NCI-H1048 (cell line): ENCODE measurements at places on chromosomes 12 and 14.
A peak's percentile ranks its signal among the peaks of the same experiment; 100 is the strongest.

DNA sequence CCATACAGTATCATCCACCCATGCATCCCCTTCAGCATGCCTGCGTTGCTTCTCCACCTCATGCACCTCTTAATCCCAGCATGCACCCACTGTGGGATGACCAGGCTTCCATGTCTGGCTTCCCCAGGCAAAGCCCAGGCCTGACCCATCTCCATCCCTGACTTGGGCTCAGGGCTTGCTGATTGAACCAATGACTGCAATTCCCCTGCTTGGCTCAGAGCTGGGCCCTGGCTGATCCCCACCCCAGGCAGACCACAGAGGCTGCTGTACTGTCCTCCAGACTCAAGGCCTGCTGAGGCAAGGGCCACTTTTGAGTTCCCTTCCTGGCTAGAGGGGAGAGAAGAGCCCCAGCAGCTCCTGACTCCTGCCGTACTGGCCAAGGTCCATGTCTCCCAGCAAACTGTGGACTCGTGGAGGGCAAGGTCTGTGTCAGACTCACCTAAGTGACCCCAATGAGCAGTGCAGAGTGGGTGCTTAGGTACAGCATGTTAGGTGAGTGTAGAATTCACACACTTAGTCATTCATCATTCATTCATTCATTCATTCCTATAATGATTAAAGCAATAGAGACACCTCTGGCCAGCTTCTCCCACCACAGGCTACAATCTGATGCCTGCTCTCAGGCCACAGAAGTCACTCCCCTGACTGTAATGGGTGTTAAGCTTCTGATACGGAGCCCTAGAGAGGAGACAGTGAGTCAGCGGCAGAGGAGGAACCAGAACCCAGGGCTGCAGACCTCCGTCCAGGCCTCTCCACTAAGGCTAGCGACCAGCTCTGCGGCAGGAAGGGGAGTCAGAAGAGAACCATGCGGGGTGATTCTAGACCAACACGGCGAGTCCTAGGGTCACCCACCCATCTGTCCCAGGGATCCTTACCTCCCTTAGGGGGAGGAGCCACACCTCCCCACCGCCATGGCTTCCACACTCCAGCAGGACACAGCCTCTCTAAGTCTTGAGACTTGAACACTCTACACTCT is 2.9 kb downstream of the BEGAIN start:
- DNase-seq = no peak

DNA sequence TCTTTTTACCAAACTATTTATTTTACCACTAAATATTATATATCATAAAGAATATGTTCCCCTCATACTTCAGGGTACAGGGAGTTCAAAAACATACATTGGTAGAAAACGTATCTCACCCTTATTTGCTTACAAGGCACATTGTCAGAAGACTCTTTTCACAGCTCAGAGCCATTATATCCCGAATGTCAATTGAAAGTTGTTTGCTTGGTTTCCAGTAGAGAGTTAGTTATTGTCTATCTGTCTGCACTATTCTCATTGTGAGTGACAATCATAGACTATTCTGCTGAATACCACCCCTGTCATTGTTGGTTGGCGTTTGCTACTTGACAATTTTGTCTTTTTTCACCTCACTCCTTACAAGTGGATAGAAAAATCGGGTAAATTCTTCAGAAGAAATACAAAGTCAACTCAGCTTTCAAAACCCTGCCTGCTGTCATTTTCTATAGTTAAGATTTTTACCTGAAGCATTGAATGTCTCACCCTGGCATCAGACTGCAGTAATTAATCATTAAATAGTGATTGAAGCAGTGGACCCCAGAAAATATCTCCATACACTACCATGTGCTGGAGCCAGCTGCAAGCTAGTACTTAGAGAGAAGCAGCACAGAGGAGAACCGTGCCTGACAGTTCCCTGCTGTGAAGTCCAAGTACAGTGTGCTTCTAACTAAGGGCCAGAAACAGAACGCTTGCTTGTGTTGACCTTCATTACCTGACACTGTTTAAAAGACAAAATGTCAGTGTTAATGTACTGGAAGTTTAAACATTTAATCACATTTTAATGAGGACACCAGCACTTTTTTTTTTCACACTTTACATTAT is 510.6 kb downstream of the RERGL start:
- no peak for DNase-seq

DNA sequence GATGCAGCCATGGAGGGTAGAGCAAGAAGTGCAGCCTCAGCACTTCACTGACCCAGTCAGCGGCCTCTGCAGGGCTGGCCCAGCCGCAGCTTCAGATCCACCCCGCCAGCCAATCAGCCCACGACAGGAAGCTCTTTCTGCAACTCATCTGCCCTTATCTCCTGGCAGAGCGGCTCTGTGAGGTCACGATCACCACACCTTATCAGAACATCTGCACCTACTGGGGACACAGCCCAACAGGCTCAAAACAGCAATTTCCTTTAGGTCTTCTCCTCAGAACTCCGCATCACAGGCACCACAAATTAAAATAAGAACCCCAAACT is 287.3 kb downstream of the BCL11B start:
- no peak for DNase-seq

GRCh38 chr14:73710737-73711136 is 3.4 kb downstream of the PNMA1 start:
- no peak for DNase-seq

DNA sequence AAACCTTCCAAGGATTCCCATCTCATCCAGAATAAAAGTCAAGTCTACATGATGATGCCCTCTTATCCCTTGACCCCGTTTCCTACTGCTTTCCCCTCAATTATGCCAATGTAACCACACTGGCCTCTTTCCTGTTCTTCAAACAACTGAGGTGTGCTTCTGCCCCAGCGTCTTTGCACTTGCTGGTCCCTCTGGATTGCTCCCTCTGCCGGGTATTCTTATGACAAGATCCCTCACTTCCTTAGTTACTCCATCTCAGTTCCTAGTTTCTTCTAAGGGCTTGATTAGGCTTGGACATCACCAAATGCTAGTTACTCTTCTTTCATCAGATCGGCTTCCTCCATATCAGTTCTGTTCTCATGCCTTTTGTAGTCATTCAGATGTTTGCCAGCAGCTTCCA is 32.7 kb upstream of the PELI2 start:
- no peak for DNase-seq

- no peak for DNase-seq
These were observed 225.8 kb downstream of the CRADD start for GRCh38 chr12:93902736-93903562.

DNA sequence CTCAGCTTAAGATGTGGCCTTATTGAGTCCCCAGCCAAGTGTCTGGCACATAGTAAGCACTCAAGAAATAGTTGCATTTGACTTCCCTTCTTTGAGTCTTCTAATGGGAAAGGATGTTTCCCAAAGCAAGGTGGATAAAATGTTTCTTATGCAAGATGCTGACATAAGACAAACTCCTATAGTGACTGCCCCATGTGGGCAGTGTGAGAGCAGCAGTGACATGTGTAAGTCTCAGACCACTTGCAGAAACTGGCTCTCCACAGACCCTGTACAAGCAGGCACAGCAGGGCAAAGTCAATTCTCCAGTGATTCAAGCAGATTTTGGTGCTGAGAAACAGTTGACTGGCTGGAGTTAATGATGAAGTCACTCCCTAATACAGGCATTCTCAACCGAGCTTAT is 255.3 kb downstream of the ANO2 start:
- no peak for DNase-seq

- no peak for DNase-seq
These were observed 26.1 kb upstream of the PPP2R5C start for GRCh38 chr14:101735453-101735852.

GRCh38 chr12:27652174-27652763 is 44.0 kb upstream of the REP15 start:
- peak; percentile 55 for DNase-seq

DNA sequence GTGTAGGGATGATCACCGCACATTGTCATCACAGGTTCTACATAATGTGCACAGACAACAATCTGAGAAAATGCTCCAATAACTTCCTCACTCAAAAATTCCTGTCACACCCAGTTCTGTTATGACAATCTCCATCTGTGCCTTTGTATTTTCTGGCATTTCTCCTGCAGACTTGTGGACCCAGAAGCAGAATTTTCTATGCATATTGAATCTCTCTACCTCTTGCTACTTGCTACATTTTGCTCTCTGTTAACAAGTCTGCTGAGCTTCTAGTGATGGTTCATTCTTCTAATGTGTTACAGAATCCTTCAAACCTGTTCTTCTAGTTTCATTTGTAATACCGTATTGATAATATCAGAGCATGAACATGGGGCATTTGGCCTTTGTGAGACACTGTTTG is 127.8 kb upstream of the PTPRQ start:
- no peak for DNase-seq

GRCh38 chr12:120642121-120642520 is 1.7 kb downstream of the CABP1 start:
- DNase-seq = no peak

GRCh38 chr14:20732477-20732876 is 13.2 kb upstream of the EDDM3A start:
- DNase-seq = no peak

DNA sequence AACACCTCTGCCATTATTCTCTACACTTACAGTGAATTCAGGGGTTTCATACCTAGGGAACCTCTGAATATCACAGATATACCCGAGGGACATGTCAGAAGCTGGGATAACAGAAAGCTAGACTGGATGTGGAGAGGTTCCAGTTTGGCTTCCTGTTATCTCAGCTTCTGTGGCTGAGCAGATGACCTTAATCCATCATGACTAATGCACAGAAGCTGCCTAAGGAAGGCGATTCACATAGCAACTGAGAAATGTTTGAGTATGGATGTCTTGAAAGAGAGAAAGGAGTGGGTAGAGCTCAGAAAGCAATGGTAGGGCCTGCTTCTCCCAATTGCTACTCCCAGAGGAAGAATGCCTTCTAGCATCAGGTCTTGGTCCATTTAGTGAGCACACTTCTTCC is 187.6 kb downstream of the RMST start:
- DNase-seq = no peak

DNA sequence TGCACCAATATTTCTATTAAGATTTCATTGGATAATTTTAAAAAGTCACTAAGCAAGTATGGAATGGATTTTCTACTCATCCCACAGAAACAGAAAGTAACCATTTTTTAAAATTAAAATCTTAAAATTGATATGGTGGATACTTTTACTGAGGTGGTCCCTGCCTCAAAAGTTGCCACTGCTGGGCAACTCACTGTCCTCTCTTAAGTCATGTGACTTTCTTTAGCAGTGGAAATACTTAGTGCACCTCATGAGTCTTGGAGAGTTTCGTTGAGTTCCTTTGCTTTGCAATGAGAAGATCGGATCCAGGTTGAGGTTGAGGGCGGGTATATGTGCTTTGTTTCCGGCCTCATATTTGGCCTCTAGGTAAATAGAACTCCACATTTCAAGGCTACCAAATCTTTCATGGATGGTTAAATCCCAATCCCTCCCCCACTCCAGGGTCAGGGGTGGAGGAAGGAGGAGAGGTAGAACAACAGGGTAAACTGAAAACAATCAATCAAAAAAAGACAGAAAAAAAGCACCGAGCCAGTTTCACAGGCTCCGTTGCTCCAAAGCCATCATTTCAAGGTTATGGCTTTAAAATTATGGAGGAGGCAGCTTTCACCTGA is 39.5 kb upstream of the DUSP6 start:
- no peak for DNase-seq

GRCh38 chr12:128312661-128313060 is 45.7 kb downstream of the TMEM132C start:
- no peak for DNase-seq

DNA sequence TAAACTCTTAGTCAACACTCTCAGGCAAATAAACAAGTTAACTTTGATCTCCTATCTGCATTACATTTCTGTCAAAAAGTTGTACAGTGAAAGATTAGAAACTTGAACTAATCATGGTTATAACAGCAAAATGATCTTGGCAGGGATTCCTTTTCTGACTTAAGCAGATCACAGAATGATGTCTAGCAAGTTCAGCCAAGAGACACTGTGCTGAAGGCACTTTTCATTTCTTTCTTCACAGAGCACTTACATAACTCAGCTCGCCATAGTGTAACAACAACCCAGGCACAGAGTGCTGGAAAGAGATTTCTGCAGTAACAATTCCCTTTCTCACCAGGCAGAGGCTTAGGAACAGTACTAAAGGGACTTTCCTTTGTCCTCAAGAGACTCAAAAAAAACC is 19.6 kb upstream of the CSRP2 start:
- DNase-seq = no peak

GRCh38 chr14:24273422-24273998 is 2.1 kb upstream of the RABGGTA start:
- no peak for DNase-seq

- DNase-seq = no peak
These were observed 2.2 kb upstream of the NXPH4 start for GRCh38 chr12:57214398-57214781.

DNA sequence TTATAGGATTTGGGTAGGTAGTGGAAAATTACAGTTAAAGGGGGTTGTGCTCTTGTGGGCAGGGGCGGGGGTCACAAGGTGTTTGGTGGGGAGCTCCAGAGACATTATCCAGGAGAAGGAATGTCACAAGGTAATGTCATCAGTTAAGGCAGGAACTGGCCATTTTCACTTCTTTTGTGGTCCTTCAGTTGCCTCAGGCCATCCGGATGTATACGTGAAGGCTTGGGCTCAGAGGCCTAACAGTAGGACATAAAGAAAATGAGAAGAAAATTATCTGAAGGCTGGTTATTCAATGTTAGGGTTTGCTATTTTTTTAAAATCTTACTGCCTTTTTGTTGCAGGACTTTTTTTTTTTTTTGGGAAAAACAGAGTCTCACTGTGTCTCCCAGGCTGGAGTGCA is 2.5 kb upstream of the PSEN1 start:
- no peak for DNase-seq

DNA sequence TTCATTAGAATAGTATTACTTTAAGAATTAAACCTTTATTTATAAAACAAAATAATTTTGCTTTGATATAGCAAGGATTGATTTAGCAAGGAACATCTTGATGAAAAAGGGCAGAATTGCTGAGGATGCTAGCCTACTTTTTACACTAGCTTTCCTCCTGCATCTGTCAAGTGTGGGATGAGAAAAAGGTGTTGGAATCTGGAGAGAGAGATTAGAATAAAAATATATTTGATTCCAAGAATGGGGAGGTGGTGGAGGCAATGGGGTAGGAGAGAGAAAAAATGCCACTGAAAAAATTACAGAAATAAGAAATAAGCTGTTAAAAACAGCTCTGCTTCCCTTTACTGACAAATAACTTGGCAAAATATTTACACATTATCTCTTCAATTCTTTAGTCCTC is 98.9 kb downstream of the NUMB start:
- DNase-seq = no peak

GRCh38 chr12:153080-153746 is 60.7 kb downstream of the SLC6A12 start:
- no peak for DNase-seq

- no peak for DNase-seq
These were observed 100.0 kb downstream of the DUSP6 start for GRCh38 chr12:89252284-89252683.
